ENCODE measurements at places on chromosomes 12 and 14.

DNA sequence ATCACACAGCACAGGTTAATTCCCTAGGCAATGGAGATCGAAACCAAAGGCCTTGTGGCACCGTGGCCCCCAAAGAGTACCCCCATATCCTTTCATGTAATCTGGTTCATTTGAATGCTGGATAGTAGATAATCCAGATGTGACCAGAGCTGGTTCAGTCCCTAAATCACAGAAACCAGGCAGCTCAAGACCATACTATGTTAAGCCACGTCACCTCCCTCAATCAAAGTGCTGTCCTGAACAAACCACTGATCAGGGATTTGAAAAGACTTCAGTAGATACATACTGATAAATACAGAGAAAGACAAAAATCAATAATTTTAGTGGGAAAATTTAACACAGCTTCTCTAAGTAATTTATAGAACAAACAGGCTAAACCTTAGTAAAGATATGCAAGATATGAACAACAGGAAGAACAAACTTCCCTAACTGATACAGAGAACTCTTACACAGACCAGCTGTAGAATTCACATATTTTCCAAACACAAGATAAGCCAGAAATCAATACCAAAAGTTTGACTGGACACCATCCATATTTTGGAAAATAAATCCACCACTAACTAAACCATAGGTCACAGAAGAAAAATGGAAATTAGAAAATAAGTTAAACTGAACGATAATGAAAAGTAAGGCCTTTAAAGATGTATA, 67.1 kb downstream of the BCAT1 start:
- DNase-seq, result no peak

- no peak for DNase-seq
Observed at GRCh38 chr14:27181333-27181732, 583.5 kb upstream of the NOVA1 start.

DNA sequence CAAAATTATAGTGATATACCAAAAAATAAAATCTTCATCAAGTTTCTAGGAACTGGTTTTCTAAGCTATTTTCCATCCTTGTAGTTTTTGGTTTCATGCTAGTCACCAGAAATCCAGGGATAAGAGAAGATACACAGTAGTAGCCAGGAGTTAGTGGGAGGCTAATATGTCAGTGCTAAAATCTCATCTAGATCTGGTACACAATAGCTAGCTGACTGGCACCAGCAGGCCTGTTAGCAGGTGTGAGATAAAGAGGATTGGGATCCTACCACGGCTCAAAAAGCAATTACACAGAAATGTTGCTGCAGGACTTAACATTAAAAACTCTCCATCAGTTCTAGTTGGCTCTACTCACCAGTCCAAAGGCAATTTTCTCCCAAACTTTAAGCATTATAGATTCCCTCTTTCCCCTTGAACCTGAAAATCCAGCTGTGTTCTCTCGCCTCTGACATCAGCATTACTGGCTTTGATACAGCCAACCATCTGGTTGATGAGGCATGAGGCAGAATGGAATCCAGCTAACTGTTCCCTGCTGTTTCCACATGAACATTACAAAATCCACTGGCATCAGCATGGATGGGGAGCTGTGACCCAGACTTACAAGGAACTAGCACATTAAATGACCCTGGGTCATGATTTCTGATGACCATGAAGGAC, 41.8 kb upstream of the CCDC196 start:
- no peak for DNase-seq

DNA sequence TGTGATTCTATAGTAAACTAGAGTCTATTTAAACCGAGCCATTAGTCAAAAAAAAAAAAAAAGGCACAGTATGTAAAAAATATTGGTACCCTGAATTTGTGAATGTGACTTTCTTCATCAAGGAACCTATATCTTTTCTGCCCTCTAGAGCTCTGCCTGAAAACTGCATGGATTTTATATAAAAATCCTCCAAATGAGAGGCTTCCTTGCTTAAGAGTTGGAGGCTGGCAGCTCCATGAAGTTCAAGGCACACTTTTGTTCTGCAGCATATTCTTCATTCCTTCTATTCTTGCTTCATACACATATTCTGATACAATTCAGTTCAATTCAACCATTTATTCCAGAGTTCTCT, 23.1 kb upstream of the NKX2-8 start:
- DNase-seq, result no peak

DNA sequence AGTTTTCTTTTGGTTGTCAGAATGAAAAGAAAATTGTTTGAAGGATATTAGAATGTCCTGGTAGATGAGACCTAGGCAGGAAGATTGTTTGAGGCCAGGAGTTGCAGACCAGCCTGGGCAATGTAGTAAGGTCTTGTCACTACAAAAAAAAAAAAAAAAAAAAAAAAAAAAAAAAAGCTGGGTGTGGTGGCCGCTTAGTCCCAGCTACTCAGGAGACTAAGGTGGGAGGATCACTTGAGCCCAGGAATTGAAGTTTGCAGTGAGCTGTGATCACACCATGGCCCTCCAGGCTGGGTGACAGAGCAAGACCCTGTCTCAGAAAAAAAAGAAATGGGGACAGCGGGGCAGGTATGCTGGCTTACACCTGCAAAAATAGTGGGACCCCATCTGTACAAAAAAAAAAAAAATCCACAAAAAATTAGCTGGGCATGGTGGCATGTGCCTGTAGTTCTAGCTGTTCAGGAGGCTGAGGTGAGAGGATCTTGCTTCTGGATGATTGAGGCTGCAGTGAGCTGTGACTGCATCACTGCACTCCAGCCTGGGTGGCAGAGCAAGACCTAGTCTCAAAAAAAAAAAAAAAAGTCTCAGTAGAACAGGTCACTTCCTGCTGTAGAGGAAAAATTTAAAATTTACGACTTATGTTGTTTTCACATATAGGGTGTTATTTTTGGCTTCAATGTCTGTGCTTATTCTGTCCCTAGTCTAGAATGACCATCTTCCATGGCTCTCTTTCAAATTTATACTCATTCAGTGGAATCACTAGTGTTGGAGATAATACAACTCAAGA, 70.7 kb downstream of the PPHLN1 start:
- DNase-seq, result no peak
